ENCODE measurements at places on chromosomes 4 and X.

DNA sequence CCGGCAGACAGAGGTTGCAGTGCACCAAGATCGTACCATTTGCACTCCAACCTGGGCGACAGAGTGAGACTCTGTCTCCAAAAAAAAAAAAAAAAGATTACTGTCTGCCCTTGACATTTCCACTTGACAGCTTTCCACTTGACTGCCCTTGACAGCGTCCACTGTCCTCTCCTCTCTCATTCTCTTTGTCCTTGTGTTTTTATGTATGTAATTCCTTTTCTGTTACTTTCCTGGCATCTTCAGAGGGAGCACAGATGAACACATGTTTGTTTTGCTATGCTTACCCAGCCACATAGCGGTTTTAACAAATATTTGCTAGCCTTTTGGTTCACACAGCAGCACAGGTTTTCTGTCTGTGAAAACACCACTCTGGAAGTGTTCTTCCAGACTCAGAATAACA lies 26.2 kb downstream of the SYAP1 start:
- no peak for DNase-seq

DNA sequence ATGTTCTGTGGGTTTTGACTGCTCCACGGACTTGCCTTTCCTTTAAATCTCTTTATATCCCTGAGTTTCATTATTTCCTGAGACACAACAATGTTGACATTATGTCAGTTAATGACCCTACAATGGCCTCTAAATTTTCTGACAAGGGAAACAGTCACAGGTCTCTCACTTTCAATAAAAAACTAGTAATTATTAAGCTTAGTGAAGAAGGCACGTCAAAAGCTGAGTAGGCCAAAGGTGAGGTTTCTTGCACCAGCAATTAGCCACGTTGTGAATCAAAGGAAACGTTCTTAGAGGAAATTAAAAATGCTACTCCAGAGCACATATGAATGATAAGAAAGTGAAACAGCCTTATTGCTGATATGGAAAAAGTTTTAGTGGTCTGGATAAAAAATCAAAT lies 930.2 kb upstream of the GRID2 start:
- no peak for DNase-seq

GRCh38 chr4:122086338-122087065 lies 65.6 kb upstream of the BLTP1 start:
- no peak for DNase-seq

GRCh38 chr4:141126769-141127168 lies 6.5 kb downstream of the RNF150 start:
- DNase-seq = no peak

- peak; percentile 37 for DNase-seq
Measured at GRCh38 chr4:140851032-140851636, 94.9 kb upstream of the TBC1D9 start.

DNA sequence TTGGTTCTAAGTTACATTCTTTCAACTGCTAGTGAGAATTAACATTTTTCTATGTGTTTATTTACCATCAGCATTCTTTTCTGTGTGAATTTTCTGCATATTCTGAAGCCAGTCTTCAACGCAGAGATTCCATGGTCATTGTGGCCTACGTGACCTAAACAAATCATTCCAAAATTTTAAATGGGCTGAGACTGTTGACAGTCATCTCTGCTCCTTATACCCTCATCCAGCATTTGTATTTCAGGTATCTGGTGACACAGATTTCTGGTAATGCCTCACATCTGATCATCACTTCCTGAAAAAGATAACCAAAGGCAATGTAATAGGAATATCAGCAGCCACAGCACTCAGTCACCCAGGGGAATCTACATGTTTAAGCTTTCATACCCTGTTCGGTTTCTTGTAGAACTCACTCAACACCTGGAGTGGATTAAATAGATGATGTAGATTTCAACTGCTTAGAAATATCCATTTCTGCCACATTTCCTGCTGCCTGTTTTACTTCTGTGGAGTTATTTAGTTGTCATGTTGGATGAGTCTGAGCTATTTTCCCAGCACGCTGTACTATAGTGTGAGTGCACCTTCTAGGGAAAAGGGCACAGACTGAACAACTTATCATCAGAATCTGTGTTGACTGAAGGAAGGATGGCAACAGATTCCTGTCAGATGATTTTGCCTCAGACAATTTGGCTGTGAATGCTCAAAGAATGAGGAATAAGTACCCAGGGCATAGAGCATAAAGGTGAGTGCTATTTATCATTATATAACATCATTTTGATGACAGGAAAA lies 73.0 kb upstream of the HPGD start:
- no peak for DNase-seq

DNA sequence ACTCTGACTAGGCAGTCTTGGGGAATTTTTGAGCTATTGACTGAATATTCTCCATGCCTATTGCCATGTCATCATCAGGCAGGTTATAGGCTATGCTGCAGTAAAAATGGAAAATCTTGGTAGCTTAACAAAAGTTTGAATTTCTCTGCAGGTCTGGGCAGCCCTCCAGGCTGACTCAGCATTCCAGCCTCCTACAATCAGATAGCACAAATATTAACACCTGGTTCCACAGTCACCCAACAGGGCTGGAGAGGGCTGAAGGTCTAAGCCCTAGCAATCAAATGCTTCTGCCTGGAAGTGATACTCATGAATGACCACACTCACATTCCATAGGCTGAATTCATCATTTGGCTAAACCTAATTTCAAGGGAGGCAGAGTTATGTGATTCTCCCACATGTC lies 9.6 kb upstream of the PPP3CA start:
- no peak for DNase-seq

DNA sequence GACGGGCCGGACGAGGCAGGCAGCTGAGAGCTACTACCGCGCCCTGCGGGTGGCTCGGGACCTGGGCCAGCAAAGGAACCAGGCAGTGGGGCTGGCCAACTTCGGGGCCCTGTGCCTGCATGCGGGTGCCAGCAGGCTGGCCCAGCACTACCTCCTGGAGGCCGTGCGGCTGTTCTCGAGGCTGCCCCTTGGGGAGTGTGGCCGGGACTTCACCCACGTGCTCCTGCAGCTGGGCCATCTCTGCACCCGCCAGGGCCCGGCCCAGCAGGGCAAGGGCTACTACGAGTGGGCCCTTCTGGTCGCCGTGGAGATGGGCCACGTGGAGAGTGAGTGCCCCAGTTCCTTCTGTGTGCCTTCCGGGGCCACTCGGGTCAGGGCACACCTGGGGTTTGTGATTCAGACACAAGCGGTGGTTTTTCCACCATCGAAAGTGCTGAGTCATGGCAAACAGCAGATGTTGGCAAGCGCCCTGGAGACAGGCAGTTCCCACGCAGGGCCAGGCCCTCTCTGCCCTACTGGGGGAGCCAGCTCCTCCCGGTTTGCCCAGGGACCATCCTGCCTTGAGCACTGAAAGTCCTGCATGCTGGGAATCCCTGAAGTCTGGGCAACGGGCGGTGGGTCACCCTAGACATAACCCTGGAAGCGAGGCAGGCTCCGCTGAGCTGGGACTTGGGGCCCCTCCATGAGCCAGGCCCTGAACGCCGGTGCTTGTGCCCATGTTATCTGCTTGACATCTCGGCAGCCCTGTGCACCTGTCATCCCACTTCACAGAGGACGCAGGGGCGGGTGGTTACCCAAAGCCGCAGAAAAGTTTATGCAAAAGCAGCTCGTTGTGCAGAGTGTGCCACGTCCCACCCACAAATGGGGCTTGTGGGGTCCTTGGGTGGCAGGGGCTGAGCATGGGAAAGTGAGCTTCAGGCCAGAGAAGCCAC lies 29.5 kb downstream of the SH3TC1 start:
- DNase-seq = peak; percentile 65

DNA sequence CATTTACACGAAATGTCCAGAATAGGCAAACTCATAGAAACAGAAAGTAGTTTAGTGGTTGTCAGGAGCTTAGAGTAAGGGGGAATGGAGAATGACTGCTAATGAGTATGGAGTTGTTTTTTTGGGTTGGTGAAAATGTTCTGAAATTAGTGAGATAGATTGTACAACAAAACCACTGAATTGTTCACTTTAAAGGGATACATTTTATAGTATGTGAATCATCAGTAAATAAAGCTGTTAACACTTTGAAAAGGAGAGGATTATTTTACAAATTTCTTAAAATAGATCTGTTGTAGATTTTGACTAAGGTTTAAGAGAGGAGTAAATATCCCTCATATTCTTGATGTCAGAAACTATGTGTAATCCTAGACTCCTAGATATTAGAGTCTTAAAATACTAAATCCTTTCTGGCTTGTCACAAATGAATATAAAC lies 82.7 kb downstream of the RAPGEF2 start:
- DNase-seq = no peak

Measured in HL-60 (cell line).